ENCODE measurements at places on chromosomes 3 and 15.

GRCh38 chr15:70195587-70196305, 98.0 kb upstream of the TLE3 start:
- DNase-seq: peak; percentile 91

- DNase-seq: no peak
Observed at GRCh38 chr3:155465664-155466063, 172.2 kb upstream of the STRIT1 start.

DNA sequence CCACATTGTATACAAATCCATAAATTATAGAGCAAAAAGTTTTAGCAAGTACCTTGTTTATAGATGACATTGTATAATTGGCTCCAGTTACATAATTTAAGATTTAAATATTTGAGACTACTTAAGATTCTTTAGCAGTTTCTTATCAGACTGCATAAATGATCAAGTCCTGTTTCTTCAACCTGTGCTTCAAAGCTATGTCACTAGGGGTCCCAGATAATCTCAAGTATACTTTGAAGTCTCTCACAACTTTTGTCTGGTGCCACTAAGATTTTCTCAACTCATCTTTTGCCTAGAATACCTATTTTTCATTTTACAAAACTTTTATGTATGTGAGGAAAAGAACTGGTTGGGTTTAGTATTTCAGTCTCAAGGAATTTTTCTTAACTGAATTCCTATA, 205.5 kb downstream of the STAG1 start:
- DNase-seq: no peak

- DNase-seq: no peak
Observed at GRCh38 chr3:99637368-99638111, 854 bp upstream of the COL8A1 start.

GRCh38 chr3:40317061-40317855, 7.8 kb downstream of the EIF1B start:
- DNase-seq: peak; percentile 37
